ENCODE measurements at places on chromosomes 1 and 21. TPM values are rescaled to one million over a fixed set of nuclear protein-coding genes. Genes with fewer than 3 reads are reported as not detected.

The PDZK1 gene
- 0.13 TPM for total RNA-seq

The GPR25 gene
- total RNA-seq, result 0.86 TPM

The LCE2B gene
- total RNA-seq, result not detected

The LCE3E gene
- not detected for total RNA-seq

The CFHR1 gene
- total RNA-seq, result not detected

The GBP6 gene
- total RNA-seq, result not detected

The MAST2 gene
- total RNA-seq, result 16.2 TPM

DNA sequence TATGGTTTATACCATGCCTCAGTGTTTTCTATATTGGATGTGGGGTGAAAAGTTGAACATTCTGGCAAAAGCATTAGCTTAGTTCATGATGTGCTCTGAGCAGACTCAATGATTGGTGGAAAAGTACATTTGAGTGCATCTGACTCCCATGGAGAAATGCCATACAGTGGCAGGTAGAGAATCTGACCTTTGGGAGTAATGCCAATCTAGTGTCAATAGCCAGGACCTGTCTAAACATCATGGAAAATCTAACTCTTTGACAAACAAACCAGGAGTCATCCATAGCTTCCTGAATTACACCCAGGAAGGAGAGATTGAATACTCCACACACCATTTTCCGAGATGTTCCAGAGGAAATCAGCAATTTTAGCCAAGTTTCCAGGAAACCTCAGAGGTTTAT is 51.0 kb downstream of the XCL1 start:
- DNase-seq, result no peak

- peak; percentile 48 for DNase-seq
Observed at GRCh38 chr1:211258310-211258755, 833 bp upstream of the RCOR3 start.

DNA sequence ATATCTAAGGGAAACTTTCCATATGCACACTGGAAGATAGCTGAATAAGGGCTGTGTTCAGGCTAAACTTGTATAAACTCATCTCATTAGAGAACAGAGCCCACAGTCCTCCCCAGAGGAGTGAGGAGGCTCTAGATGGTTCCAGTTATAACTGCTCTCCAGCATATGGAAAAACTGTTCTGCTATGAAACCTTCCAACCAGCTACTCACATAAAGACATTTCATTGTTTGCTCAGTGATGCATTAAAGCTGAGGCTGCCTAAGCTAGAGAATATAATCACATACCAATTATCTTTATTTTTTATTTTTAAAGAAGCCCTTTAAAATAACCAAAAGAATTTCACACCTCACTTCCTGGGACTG is 13.3 kb downstream of the AHCYL1 start:
- DNase-seq, result no peak

DNA sequence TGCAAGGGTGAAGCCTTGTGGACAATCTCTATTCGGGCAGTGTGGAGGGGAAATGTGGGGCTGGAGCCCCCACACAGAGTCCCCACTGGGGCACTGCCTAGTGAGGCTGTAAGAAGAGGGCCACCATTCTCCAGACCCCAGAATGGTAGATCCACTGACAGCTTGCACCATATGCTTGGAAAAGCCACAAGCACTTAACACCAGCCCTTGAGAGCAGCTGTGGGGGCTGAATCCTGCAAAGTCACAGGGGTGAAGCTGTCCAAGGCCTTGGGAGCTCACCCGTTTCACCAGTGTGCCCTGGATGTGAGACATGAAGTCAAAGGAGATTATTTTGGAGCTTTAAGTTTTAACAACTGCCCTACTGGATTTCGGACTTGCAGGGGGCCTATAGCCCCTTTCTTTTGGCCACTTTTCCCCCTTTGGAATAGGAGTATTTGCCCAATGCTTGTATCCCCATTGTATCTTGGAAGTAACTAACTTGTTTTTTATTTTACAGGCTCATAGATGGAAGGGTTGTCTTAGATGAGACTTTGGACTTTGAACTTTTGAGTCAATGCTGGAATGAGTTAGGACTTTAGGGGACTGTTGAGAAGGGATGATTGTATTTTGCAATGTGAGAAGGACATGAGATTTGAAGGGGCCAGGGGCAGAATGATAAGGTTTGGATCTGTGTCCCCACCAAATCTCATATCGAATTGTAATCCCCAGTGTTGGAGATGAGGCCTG is 16.3 kb upstream of the COL6A1 start:
- no peak for DNase-seq

- DNase-seq, result no peak
Observed at GRCh38 chr1:65206836-65207235, 58.8 kb downstream of the AK4 start.

GRCh38 chr1:236837897-236838296 is 42.8 kb downstream of the MTR start:
- no peak for DNase-seq

- DNase-seq, result no peak
Observed at GRCh38 chr1:42999308-42999707, 40.6 kb upstream of the SLC2A1 start.

DNA sequence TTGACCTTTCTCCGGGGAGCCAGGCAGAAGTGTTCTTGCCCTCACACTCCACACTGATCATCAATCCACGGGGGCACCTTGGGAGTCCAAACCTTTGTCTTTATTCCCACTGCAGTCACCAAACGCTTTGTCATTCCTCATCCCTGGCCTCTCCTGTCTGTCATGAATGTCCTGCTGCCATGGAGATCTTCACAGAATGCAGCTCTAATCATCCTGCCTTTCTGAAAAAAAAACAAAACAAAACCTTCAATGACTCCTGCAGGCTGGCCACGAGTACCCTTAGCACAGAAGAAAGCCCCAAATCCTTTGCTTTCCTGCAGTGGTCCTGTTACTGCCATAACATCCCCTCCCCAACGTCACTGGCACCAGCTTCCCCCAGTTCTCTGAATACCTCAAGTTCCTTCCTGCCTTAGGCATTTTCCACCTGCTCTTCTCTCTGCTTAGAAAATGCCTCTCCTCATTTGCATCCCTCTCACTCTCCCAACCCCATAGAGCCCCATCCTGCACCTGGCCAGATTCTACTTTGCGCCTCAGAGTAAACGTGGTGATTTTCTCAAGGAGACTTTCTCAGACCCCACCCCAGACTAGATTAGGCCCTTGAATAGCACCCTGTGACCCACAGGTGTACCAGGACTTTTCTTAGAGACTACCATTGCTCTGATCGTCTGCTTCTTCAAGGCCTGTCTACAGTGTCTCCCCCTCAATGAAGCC is 131.2 kb downstream of the AK5 start:
- no peak for DNase-seq

DNA sequence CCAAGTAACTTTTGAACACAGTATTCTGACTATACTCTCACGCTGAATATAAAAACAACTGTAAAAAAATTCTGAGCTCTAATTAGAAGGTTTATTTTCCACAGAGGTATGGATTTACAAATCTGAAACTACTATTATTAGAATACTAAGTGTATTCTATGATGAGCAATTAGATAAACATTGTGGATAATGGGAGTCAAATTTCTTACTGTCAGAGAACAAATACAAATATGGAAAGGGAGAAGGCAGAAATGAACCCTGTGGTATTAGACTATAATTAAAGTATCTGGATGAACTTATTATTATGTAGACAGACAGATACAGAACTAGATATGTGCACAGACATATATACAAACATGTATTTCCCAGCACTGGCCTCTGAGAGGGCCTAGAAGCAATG is 22.6 kb downstream of the ALDH9A1 start:
- no peak for DNase-seq

- DNase-seq, result no peak
Observed at GRCh38 chr21:24045775-24046215, 1561.5 kb downstream of the MRPL39 start.

DNA sequence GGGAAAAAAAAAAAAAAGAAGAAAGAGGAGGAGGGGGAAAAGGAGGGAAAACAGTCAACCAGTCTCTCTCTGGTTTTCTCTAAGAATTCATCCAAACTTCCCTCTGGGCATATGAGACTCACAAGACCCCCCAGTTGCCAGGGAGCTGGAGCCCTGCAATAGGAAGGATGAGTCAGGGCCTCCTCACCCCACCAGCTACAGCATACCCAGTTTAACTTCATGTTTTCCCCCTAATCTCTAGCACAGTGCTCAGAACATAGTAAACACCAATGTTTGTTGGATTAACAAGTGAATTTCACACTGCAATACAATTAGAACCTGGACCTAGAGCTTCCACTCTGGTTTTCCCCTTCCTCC is 7.8 kb downstream of the F11R start:
- DNase-seq, result no peak

DNA sequence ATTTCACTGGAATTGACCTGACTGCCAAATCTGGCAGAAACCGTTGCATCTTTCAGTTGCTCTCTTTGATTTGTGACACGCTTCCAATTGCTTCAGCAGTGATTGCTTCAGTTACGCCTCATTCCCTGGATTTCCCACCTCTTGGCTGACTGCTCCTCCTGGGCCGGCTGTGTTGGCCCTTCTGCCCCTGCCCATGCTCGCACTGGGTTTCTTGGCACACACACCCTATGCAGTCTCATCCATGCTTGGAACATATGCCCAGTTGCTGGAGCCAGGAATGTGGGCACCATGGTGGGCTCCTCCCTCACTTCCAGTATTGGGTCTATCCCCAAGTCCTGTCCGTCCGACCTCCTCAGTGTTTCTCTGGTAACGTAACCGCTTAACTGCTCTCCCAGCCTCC is 2.2 kb upstream of the ZBTB21 start:
- DNase-seq, result no peak

DNA sequence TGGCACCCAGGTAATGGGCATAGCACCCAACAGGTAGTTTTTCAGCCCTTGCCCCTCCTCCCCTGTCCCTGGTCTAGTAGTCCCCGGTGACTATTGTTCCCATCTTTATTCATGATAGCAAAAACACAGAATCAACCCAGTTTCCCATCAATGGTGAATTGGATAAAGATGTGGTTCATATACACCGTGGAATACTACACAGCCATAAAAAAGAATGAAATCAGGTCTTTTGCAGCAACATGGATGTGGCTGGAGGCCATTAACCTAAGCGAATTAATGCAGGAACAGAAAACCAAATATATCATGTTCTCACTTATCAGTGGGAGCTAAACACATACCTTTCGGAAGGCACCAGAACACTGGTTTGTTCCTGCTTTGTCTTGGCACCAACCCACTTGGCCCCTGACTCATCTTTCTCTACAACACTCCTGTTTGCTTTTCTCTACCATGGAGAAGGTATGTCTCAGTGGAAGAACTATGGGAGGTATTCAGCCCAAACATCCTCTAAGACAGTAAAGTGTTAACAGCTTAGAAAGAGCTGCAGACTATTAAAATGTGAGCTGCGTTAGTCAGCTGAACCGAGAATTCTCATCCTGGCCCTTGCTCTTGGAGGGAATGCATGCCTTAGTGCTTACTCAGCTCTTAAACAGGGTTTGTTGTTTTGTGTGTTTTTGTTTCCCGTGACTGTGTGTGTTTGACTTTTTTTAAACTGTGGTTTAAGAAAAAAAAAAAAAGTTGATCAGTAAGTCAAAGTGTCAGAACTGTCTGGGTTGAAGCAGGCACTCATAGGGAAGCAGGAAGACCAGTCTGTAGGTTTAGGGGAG is 203.0 kb downstream of the TOMM20 start:
- no peak for DNase-seq

DNA sequence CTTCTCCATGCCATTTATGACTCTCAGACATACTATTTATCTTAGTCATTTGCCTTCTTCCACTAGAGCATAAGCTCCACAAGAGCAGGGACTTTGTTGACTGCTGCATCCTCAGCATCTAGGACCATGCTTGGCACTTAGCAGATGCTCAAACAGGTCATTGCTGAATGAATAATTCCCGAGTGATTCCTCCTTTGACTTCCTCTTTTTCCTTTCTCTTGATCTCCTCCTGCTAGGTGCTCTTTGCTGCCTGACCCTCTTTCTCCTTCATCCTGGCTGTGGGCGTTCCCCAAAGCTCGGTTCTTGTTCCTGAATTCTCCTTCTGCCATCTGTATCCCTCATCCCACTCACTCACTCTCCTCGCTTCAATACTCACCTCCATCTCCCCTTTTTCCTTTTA is 23.5 kb downstream of the SYT6 start:
- no peak for DNase-seq

GRCh38 chr21:43728154-43728466 is 9.2 kb downstream of the PDXK start:
- no peak for DNase-seq

DNA sequence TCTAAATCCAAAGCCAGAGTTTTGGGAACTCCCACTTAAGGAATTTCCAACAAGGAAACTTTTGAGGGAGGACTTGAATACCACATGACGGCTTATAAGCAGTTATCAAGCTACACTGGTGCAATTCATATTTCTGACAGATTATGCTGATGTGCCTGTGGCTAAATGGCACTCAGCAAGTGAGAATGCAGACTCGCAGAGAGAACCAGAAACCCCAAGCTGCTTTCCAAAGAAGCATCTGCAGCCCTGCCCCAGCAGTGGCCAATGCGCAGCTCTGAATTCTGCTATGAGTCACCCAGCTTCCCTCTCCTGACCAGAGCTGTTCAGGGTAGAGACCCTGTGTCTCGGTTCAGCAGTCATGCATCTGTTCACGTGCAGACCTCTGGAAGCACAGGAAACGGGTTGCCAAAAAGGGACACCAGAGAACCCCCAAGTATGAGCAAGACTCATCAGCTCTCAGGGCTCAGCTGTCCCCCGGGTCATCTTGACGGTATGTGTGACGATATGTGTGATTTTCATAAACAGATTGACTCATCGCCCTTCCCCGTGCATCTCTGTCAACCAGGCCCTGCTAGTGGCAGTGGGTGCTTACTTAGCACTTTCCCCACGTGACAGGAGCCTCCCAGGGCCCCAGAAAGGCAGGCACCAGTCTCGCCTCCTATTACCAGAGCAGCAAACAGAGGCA is 76.3 kb downstream of the ITPKB start:
- peak; percentile 73 for DNase-seq

GRCh38 chr1:94805912-94806311 is 14.2 kb upstream of the SLC44A3 start:
- DNase-seq, result peak; percentile 27

- peak; percentile 36 for DNase-seq
Observed at GRCh38 chr1:9589144-9589718, 520 bp downstream of the TMEM201 start.

- DNase-seq, result no peak
Observed at GRCh38 chr21:42490720-42491119, 5.3 kb downstream of the RSPH1 start.

GRCh38 chr1:231376101-231376500 is 38.0 kb downstream of the SPRTN start:
- no peak for DNase-seq

Measured in activated B cell treated with CpG ODN at 0.5 μM for 24 hours (primary cell).